ENCODE measurements at places on chromosomes 4 and X.

DNA sequence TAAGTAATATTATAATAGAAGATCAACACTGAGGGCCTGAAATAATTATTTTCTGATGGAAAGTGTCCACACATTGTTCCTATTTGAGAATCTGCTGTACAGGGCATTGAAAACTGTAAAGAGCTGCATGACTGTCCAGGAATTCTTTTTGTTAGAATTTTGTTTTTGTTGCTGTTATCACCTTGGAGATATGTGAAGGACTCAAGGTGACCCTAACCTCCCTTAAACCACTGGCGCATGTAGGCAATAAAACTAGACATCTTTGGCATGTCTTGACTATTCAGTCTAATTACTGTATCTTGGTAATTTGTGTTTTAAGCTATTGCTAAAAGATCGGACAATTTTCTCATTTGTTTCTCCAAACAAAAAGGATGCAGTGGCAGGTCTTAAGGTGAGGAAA, 55.5 kb upstream of the SMIM10 start:
- no peak for DNase-seq

DNA sequence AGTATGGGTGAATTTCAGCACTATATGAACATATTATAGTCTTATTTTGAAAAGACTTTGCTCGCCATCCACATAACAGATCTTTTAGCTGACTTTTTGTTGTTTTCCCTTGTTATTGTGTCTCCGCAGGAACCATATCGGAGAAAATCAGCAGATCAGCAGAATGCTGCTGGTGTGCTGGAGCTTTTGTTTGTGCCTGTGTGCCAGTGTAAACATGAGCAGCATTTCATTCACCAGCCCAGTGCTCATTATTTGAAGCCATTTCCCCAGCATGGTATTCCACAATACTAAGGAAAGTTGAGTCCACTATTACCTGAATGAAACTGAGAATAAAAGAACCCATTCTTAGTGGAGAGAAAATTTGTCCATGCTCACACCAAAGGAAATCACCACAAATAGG, 261.8 kb upstream of the ARX start:
- no peak for DNase-seq

DNA sequence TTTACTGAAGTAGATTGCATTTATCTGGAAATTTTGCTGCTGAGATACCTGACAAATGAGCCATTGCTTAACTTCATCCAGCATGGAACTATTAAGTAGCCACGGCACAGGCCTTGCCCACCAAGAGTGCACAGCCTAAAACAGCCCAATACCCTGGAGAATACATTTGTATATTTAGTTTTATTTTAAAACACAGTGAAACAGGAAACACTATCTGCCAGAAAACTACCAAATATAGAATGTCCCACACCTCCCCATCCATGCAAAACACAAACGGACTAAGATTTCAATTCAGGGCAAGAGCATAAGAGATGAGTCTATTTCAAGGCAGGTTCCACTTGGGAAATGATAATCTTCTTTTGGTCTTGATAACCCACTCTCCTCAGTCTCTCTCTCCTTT, 57.1 kb downstream of the MAML3 start:
- no peak for DNase-seq

- no peak for DNase-seq
Observed at GRCh38 chrX:99142745-99143144, 1267.3 kb downstream of the PCDH19 start.

GRCh38 chr4:54103190-54103574, 3.2 kb downstream of the GSX2 start:
- no peak for DNase-seq

DNA sequence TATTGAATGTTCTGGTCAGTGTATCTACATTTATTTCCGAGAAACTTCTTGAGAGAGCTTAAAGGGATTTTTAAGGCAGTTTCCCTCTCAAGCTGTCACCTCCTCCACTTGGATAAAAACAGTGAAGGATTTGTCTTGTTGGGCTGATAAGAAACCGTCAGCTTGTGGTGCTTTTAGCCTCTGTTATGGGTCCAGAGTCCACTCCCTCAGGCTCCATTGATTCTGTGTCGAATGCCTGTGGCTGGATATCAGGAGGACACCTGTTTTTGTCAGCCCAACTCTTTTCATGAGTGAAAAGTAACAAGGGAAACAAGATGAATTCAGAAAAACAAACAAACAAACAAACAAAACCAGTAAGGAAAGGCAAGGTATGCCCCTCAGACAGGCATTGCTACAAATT, 12.4 kb downstream of the CLCN4 start:
- no peak for DNase-seq

DNA sequence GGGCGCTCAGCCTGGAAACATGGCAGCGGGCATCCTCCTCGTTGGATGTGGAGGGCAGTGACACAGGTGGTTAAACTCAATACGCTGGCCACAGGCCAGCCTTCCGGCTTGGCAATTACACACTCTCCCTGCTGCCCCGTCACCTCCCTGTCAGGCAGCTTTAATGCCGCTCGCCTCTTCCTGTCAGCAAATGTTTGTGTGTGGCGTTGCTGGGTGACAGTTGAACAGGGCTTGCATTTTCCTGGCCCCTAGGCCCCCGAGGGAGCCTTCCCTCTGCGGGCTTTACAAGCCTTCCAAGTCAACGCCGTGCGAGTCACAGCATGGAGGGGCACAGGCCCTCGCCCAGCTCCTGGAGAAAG, 620.0 kb downstream of the BCOR start:
- no peak for DNase-seq

- no peak for DNase-seq
Observed at GRCh38 chr4:130029442-130029841, 933.5 kb downstream of the C4orf33 start.

DNA sequence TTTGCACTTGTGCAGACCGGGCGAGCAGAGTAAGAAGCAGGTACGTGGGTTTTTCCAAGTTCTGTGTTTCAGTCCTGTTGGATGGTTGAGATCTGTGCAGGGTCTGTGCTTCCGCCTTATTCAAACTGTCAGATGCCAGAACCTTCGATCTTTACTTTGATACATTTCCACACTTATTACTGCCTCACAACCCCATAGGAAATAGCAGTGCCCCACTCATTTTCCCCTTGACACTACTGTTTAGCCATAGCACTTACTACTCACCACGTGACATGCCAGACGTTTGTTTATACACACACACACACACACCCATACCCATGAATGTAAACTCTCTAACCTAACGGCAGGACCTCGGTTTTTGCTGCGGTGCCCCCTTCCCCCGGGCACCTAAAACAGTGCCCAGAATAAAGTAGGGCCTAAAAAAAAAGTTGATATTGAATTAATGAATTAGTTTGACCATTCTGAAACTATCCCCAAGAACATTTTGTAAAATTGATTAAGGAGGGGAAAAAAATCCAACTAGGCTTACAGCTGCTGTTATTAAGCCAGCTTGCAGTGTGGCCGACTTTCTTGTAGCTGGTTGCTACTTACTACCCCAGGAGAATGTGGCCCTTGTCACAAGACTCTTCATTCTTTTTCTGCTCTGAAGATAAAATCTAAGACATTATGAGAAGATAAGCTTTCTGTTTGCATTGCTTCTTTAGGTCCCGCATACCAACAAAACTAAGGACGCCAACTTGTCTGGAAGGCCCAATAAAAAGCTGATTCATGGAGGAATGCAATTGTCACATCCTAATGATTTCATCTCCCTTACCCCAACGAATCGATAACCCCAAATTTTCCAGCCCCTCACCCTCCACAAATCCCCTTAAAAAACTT, 704 bp upstream of the SEPSECS start:
- DNase-seq, result peak; percentile 2

DNA sequence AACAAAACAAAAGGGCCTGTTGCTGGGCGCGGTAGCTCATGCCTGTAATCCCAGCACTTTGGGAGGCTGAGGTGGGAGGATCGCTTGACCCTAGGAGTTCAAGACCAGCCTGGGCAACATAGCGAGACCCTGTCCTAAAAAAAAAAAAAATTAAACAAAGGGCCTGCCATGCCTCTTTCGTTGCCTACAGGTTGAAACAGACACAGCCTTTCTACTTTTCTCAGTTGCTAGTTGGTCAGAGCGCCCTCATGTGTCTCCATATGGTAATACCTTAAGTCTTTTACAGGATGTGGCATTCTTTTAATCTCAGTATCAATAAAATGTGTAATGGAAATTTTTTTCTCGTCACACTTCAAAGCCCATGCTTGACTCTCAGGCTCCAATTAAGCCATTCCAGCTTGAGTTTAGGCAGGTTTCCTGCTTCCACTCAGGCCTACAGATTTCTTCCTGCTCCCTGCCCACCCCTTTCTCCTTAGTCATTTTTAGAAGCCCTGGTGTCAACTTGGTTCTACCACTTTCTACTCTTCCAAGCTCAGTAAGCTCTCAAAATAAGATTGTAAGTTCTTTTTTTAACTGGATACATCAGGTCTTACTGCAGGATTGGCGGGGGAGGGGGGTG, 4.6 kb upstream of the SOWAHD start:
- peak; percentile 40 for DNase-seq

DNA sequence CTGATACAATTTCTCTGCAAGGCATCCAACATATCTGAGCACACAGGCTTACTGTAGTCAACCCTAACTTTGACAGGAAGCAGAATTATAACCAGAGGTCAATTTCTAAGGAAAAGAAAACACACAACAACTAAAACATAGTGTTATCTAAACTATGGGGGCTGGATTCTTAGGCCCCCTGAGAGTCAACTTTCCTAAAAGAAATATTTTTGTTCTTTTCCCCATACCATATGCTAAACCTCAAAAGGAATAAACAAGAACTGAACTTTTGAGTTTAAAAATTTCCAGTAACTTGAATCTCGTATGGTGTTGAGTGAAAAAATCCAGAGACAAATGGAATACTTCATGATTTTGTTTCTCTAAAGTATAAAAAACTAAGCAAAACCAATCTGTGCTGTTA, 42.9 kb downstream of the ATXN3L start:
- no peak for DNase-seq

DNA sequence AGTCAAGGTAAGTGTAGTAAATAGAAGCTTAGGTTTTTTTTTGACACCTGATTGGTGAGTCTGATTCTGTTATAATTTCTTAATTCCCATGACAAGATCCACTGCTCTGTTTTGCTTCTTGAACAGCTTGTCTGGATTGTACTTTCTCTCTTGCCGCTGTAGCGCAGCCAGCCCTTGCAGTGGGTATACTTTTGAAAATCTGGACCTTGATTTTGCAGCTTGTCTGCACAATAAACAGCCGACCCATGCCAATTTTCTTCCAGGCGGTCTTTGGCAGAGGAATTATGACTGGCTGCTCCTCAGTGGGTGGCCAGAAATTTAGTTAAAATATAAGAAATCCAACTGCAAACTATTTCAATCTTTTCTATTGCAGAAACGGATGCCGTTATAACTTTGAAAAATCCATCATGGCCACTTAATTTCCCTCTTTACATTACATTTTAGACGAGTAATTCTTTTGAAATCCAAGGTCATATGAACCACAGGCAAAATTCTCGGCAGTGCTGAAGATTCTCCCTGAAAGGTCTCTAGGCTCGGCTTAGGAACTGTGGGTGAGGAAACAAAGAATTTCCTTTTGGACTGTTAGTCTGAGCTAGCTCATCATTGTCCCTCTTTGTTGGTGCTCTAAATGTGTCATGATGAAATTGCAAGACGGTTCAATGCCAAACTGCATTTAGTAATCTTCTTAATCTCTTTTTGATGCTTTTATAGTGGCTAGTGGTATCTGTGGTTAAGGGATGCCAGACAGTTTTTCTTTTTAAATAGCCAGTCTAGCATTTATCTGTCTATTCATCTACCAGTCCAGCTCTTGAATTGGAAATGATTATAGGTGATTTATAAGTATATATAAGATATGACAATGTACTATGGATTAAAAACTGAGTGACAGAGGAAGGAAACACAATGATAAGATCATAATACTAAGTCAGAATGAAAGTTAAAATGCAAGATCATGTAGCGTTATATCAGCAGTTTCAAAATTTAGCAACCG, 31.5 kb upstream of the PTTG2 start:
- DNase-seq, result no peak

GRCh38 chr4:140790765-140791164, 34.6 kb upstream of the TBC1D9 start:
- DNase-seq, result no peak

DNA sequence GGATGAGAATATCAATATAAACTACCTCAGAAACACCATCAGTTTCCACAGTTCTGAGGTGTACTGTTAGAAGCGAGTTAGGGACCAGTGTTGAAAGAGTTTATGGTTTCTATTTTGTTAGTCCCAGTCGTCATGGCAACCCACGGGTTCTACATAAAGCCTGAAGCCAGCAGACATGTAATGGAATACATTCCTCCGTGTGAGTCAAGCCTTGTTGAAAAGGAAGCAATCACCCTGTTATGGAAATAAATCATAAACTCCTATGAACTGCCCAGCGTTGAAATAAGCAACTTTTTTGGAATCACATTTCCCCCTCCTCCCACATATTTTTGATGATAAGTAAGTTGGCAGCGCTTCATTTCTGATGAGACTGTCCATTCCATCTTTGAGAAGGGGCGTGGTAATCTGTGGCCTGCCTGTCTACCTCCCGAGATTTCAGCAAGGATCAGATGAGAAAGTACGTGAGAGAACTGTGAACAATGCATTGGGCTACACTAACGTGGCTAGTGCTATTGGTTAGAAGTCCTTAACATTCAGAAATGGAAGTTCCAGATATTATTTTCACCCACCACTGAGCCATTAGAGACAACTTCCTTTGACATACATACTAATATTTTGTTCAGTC, 40.4 kb upstream of the PDHA1 start:
- DNase-seq, result no peak

DNA sequence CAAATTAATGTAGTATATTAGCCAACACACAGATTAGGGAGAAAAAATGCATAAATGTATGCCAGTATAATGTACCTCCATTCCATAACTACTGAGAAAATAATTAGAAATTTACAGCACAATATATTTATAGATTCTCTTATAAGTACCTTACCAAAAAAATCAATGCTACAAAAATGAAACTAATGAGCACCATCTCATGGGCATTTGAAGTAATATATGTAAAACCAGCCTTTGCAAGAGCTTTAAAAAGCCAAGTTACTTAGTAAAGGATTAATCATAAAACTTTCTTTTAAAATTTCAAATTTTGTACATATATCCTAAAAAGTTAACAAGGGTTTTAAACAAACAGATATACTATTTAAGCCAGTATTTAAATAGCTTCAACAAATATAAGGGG, 43.2 kb downstream of the LRBA start:
- no peak for DNase-seq

DNA sequence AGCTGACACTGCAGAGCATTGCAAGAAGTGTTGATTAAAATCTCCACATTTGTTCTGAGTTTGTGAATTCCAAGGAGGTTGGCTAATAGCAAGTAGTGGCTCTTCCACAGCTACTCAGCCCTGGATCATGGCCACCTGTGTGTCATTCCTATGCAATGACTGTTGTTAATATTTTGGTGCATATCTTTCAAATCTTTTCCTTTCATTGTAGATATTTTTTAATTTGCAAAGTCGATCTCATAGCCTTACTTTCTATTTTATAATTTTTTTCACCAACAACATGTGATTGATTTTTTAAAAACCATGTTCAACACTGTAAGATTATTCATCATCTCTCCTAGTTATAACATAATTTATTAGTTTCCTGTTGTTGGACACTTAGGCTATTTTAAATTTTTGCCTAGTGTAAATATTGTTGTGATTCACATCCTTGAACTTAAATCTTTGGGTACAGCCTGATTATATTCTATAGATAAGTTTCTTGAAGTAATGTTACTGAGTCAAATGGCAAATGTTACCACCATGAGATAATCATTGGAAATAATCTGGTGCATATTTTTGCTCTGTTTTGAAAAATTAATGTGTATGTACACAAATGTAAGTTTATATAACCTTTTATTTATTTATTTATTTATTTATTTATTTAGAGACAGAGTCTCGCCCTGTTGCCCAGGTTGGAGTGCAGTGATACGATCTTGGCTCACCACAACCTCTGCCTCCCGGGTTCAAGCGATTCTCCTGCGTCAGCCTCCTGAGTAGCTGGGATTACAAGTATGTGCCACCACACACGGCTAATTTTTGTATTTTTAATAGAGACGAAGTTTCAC, 17.1 kb upstream of the ARHGAP10 start:
- DNase-seq, result no peak

Data from T-helper 9 cell (primary cell).